Muscle of leg (tissue), 16 donors: ENCODE measurements at places on chromosomes 13 and 19. TPM values are rescaled to one million over a fixed set of nuclear protein-coding genes. Genes with fewer than 3 reads are reported as not detected.

ARHGAP45 gene
- 5.0 TPM for total RNA-seq

GRCh38 chr19:10516671-10517286 lies 468 bp downstream of the S1PR5 start:
- peaks cover 22% of the 10 kb centered on the region for H3K4me1 ChIP-seq
- DNase-seq, result no peak
- no peaks in the 10 kb centered on the region for H3K36me3 ChIP-seq
- peak overlapping the region; percentile 21 for H3K4me3 ChIP-seq
- H3K27me3 ChIP-seq, result peaks cover 88% of the 10 kb centered on the region

GRCh38 chr13:75537401-75538365 lies at the start of gene COMMD6:
TSS of gene COMMD6 (minus strand) at chr13:75537841. CDS start at chr13:75537805, 36 bp downstream.
- peak within 1 kb of the TSS; percentile 84 for H3K4me3 ChIP-seq
- peak; percentile 91 for DNase-seq

GRCh38 chr19:2477732-2478191 lies 1.8 kb downstream of the GADD45B start:
- peak; percentile 56 for DNase-seq
- H3K4me3 ChIP-seq, result peak overlapping the region; percentile 95
- no peaks in the 10 kb centered on the region for H3K36me3 ChIP-seq

DNA sequence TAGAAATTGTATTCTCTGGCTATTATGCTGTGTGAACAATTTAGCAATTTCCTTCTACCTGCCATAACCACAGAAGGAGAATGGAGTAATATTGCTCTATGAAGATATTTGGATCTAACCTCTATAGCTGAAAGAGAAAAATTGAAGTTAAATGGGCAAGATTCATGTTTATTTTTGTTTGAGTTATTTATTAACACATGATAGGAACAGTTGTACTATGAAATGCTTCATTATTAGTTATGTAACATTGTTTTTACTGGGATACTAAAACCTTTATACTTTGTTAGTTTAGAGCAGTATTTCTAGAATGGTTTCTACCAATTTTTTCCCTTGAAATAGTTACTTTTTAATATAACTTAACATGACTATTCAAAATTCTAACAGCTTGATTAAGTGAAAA lies 27.3 kb upstream of the VWA8 start:
- no peaks in the 10 kb centered on the region for H3K27me3 ChIP-seq
- H3K4me3 ChIP-seq, result no peak overlapping the region
- no peaks in the 10 kb centered on the region for H3K36me3 ChIP-seq
- no peaks in the 10 kb centered on the region for H3K4me1 ChIP-seq

DNA sequence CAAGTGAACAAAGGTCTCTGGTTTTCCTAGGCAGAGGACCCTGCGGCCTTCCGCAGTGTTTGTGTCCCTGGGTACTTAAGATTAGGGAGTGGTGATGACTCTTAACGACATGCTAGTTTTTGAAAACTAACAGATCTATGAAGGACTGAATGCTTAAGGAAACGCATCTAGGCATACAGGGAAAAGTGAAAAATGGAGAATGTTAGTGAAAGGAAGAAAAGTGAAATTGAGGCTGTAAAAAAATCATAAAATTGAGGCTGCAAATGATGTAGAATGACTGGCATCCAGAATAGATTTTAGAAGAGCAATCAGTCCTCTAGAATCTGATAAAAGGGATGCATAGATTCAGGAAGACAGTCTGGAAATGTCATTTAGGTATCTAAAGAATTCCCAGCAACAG lies 3.5 kb downstream of the ZNF260 start:
- H3K27me3 ChIP-seq, result no peaks in the 10 kb centered on the region
- H3K27ac ChIP-seq, result no peak overlapping the region
- H3K36me3 ChIP-seq, result peaks cover 22% of the 10 kb centered on the region
- H3K4me1 ChIP-seq, result peaks cover 3% of the 10 kb centered on the region
- DNase-seq, result no peak
- H3K4me3 ChIP-seq, result no peak overlapping the region

DMAC2 gene
- 30.3 TPM for total RNA-seq

ZNF816 gene
- total RNA-seq, result 10.7 TPM
